ENCODE measurements at places on chromosomes 1 and 21.

- no peak for DNase-seq
These were observed 132.0 kb downstream of the DHRS3 start for GRCh38 chr1:12486059-12486341.

GRCh38 chr1:232524056-232524455 lies 105.9 kb downstream of the SIPA1L2 start:
- DNase-seq: peak; percentile 26

GRCh38 chr1:154151311-154151710 lies 3.6 kb downstream of the NUP210L start:
- no peak for DNase-seq

GRCh38 chr1:207424570-207425131 lies 29.5 kb upstream of the CR2 start:
- DNase-seq: no peak

- no peak for DNase-seq
These were observed 6.1 kb upstream of the TRAF3IP3 start for GRCh38 chr1:209749670-209750323.

Data from pulmonary artery endothelial cell (primary cell).